Activated T-cell treated with anti-CD3 and anti-CD28 coated beads, Interleukin-2, amount 50 U/mL, for 1 hour (primary cell): ENCODE measurements at places on chromosomes 11 and 22.

- DNase-seq: peak; percentile 82
Measured at GRCh38 chr11:67613960-67614715, 7.4 kb downstream of the NDUFV1 start.

- no peak for DNase-seq
Measured at GRCh38 chr11:13215149-13215548, 62.4 kb upstream of the BMAL1 start.

DNA sequence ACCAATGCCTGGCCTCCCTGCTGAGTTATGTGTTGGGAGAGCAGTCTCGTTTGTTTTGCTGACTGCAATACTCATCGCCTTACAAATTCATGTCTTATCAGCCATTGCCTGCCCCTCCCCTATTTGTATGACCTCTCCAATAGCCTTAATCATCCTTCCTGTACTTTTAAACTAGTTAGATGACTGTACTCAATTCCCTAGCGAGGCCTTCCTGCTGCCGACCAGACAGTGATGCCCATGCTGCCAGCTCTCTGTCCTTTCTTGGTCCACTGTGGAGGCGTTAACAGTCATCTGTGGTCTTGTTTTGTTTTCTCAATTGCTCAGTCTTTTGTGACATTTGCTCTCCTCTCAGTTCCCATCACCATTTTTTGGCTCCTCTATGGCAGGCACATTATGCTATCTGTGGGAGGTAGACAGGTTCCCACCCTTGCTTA lies 20.3 kb upstream of the YPEL1 start:
- DNase-seq: no peak

DNA sequence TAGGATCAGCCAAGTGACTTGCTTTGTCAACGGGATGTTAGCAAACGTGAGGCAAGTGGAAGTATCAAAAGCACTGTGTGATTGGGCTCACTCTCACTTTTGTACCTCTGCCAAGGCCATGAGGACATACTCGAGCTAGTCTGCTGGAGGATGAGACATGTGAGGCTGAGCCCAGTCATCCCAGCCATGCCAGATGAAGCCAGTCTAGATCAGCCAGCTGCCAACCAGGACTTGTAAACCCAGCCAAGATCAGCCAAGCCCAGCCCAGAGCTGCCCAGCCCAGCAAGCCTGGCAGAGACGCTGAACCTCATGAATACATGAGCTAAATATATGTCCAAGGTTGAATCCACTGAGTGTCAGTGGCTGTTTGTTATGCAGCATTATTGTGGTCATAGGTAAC lies 369.7 kb downstream of the MN1 start:
- no peak for DNase-seq
